Activated CD4-positive, alpha-beta T cell treated with anti-CD3 and anti-CD28 coated beads for 4 hours (primary cell): ENCODE measurements at places on chromosomes 11 and 22.

DNA sequence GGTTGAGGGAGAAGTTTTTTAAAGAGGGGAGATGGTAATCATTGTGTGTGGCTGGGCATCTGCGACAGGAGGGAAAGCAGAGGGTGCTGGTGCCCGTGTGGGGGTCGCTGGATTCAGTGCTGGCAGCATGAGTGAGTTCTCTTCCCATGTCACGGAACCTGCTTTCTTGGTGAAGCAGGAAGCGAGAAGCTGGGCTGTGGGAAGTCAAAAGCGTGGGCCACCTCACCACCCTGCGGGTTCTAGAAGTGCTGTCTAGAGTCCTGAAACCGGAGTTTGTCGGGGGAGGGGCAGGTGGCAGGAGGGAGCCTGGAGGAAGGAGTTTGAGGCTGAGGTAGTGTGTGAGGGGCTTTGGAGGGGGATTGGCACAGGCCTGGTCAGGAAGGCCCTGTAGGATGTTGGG is 14.2 kb downstream of the SART1 start:
- DNase-seq, result no peak

DNA sequence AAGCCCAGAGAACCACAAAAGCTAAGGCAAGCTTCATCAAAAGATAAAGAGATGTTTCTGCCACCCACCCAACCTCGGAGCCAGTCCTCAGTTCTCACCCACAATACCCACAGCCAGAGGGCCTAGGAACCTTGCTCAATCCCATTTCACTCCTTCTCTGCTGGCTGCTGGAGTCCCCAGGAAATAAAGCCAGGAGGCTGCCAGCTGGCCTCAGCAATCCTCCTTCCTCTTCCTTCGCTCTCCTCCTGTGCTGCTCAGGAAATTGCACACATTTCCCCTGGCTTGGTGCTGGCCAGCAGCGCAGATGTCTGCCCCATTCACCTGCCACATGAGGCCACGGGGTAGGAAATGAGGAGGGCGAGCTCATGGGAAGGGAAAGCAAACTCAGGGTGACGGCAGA is 91.8 kb upstream of the LDLRAD3 start:
- DNase-seq, result no peak

GRCh38 chr11:133524488-133524887 is 7.8 kb downstream of the OPCML start:
- DNase-seq, result no peak

DNA sequence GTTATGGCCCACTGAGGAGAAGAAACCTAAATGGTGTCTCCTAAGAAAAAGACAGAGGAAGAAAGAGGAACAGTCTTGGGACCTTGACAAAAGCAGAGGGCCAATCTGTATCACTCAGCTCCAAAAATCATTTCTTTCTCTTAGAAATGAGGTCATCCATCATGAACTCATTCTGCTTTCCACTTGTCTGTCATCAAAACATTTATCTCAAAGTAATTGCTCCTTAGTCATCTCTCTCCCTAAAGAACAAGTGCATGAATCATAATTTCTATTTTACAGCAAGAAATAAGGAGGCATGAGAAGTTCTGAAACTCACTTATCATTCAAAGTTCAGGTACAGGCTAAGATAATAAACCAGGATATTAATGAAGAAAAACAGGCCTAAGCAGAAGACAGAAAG is 375.6 kb downstream of the KCNA4 start:
- DNase-seq, result no peak

DNA sequence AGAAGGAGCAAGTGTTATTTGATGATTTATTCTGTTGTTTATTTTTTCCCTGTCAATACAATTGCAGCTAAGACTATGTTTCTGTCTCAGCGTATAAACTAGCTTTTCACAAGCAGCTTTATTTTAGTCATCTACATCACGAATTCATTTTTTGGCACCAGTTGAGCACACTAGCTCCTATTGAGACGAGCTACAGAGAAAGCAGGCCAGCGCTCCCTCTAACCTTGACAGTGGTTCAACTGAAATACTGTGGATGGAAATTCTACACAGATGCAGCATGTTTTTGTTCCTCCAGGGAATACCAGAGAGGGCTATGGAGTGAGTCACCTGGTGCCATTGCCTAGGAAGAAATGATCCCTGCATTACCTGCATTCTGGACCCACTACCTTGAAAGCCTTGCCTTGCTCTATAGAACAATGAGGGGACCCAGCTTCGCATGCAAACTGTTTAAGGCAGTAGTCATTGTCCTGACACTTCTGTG is 108.2 kb upstream of the ARHGAP42 start:
- no peak for DNase-seq

GRCh38 chr11:83284501-83285150 is 1.5 kb downstream of the CCDC90B start:
- no peak for DNase-seq

GRCh38 chr11:44861849-44862557 is 88.7 kb downstream of the TP53I11 start:
- peak; percentile 80 for DNase-seq

DNA sequence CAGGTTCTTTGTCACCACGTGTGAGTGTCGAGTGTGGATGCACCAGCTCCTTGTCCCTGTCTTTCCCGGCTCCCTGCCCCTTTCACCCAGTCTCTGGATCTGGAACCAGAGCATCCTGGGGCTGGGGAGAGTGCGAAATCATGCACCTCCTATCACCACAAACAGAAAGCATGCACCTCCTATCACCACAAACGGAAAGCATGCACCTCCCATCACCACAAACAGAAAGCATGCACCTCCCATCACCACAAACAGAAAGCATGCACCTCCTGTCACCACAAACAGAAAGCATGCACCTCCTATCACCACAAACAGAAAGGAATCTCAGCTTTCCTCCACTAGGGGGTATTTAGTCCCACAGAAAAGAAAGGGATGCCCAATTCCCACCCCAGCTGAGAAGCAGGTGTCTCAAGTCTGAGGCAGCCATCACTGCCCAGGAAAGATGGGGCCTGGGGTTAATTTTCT is 5.9 kb upstream of the GLB1L3 start:
- DNase-seq, result no peak

GRCh38 chr22:47111626-47112581 is 349.5 kb downstream of the TBC1D22A start:
- DNase-seq, result no peak

- no peak for DNase-seq
These were observed 505.4 kb upstream of the CCDC90B start for GRCh38 chr11:83791557-83791956.

DNA sequence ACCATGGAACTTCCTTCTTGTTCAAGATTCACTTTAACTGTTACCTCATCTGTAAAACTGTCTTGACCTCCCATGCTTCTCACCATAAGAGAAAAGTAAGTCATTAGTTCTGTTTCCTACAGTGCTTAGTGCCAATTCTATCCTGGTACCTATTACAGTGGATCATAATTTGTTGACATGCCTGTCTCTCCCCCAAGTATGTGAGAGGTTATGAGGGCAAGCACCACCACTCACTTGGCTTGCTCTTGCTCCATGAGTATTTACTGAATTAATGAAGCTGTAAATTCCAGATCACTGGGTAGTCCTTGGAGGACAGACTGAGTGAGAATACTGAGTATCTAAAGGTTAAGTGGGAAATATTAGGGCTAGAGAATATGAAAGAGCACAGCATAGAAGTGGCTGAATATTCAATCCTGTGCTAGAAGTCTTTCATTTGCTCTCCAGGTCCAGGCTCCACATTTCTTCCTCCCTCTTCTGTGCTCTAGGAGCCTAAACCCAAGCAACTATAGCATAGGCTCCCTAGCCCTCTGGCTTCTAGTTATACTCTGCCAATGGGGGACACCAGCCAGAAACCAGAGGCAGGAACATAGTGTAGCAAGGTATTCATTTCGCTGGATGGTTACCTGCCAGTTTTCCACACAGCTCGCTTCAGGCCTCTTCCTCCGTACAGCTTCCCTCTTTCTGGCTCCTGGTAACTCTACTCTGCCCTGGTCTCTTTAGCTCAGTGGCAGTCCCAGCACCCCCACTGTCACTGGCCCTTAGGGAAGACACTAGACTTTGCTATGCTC is 118.2 kb upstream of the SLC5A12 start:
- DNase-seq, result no peak

DNA sequence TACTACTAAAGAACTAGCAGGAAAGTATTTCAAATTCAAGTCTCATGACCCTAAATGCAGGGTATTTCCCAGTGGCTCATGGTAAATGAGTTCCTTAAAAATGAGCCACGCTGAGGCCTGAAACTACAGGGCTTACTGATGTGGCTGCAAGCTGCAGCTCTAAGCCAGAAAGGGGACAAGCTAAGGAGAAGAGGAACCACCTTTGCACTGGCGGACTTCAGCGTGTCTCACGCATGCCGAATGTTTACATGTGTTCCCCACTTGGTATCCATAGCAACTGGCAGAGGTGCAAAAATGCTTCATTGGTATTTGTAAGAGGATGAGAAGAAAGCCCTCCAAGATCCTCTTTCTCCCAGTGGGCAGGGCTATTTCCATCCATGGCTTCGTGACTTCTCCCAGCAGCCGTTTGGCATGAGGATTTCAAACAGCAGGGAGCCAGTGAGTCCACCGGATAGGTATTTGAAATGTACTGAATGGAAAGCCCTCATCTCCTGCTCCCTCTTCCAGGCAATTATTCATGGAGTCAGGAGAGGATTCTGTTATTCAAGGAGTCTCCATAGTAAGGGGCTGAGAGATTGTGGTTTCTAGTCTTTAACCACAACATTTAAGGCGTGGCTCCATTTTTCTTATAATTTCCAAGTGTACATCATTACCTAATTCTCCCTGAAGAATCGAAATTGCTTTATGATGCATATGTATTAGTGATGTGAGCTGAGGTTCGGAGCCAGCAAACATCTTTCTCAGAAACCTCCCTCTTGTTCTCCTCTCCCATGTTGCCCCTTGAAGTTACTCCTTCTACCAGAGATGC is 55.3 kb upstream of the CD44 start:
- DNase-seq, result peak; percentile 51
